Sciatic nerve (tissue), 2 donors: ENCODE measurements at places on chromosomes 5 and 9.

DNA sequence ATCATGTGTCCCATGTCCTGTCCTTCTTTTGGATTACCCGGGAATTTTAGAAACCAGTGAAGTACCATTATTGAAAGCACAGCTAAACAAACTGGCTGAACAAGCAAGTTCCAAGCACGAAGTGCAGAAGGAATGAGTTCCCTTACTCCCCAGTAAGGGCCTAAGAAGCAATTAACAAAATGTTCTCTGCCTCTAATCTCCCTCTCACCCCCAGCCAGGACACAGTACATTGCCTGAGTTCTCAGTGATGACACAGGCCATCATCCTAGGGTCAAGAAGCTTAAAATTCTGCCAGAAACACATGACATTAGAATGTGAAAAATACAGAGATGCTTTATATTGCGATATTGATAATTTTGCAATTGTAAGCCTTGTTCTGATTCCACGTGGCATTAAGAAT lies 118.0 kb downstream of the PLPPR1 start:
- no peak for DNase-seq

- no peak for DNase-seq
These were observed 36.0 kb upstream of the SVEP1 start for GRCh38 chr9:110615498-110615897.

GRCh38 chr9:124766815-124767554 lies 4.1 kb downstream of the NR6A1 start:
- DNase-seq = no peak

- no peak for DNase-seq
These were observed 463.9 kb downstream of the ANXA1 start for GRCh38 chr9:73615557-73615956.

DNA sequence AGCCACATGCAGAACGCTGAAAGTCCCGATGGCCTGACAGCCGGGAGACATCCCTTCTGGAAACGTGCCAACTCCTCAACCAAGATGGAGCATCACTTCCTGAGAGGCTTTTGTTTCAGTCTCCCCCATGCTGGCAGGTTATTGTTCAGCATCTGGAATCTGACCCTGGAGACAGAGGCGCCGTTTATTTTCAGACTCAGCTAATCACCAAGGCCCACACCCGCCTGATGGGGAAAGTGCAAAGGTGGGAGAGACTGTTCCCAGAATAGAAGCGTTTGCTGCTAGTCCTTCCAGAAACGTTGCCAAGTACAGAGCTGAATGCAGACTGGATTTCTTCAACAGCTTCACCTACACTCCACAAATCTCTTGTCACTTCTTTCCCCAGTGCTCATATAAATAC lies 41.8 kb upstream of the S1PR3 start:
- DNase-seq = no peak

- no peak for DNase-seq
These were observed 166.5 kb upstream of the PHYKPL start for GRCh38 chr5:178398901-178399700.

DNA sequence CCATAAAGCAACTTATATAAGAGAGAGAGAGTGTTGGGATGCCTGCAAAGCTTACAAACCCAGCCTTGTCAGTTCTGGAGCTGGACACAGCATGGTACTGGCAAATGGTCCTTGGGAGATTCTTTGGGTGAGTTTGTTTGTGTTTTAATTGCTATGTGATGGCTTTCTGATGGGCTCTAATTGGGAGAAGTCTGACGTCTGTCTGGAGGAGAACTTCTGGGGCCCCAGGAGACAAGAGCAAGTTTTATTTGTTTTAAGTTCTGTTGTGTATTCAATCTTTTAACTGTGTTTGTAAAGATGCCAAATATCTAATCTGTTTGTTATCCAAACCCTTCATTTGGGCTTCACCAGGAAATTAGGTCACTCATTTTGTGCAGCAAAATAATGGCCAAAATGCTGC lies 50.3 kb upstream of the AFAP1L1 start:
- DNase-seq = no peak
